MCF 10A (cell line): ENCODE measurements at places on chromosomes 2 and 18.
A peak's percentile ranks its signal among the peaks of the same experiment; 100 is the strongest.

- peak; percentile 80 for DNase-seq
- H3K27ac ChIP-seq, result peak within 1 kb of the TSS; percentile 97
- peaks cover 15% of the 10 kb centered on the region for H3K4me1 ChIP-seq
- peaks cover 9% of the 10 kb centered on the region for H3K36me3 ChIP-seq
- H3K27me3 ChIP-seq, result no peaks in the 10 kb centered on the region
- peak within 1 kb of the TSS; percentile 88 for H3K4me3 ChIP-seq
Measured at GRCh38 chr2:230326453-230327417, at the start of gene SP140L. TSS of gene SP140L (plus strand) at chr2:230327193. CDS start at chr2:230327270, 77 bp downstream.

DNA sequence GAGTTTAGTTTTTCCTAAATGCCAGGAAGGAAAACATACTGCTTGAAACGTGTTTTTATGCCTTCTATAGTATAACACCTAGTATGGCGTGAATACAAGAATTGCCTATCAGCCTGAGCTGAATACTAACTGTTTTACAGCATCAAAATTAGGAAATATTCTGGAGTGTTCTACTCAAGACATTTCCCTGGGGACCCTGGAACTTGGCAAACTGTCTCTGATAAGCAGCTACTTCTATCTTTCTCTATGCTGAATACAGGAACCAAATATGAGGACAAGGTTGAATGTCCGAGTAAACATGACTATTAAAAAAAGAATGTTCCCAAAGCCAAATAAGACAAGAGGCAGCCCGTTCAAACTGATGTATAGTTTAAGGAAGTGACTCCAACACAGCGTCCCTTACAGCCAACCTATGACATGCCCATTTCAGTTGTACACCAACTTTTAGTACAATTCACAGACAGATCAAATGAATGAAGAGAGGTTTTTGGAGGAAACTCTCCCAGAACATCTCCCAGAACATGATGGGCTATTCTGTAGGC is 951.3 kb upstream of the ACVR2A start:
- H3K4me1 ChIP-seq, result peaks cover 14% of the 10 kb centered on the region
- DNase-seq, result no peak
- H3K27me3 ChIP-seq, result no peaks in the 10 kb centered on the region
- H3K4me3 ChIP-seq, result no peak overlapping the region
- H3K36me3 ChIP-seq, result no peaks in the 10 kb centered on the region

DNA sequence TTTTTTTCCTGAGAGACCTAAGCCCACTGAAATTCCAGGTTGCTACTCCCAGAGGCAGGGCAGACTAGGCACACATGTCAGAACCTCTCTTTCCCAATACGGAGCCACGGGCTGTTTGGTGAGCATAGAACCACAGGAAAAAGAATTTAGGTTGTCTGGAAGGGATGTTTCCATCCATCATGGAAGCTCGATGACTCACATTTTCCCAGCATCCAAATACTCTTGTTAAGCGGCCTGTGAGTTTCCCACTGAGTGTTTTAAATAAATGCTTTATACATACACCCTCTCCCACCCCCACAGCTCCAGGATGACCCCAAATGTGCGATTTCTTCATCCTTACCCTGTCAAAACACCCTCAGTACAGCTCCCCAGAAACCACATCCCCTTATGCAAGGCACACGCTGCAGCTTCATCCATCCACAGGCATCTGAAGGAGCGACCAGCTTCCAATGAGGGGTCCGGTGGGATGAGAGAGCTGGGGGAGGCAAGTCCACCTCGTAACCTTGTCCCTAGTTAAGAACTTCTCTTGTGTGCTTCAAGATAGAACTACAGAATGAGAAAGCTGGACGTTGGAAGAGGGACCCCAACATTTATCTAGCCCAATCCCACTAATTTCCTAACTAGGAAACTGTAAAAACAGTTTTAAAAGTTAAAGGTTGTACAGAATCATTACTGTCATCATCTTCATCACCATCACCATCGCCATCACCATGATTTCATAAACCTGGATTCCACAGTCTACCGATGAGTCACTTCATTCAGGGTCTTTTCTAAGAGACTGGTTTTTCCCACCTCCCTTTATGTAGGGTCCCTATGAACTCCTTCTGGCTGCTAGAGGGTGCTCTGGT is 63.5 kb upstream of the FZD7 start:
- no peak overlapping the region for H3K4me3 ChIP-seq
- DNase-seq, result no peak
- no peak overlapping the region for H3K27ac ChIP-seq
- no peaks in the 10 kb centered on the region for H3K36me3 ChIP-seq

- H3K4me3 ChIP-seq, result no peak overlapping the region
- H3K4me1 ChIP-seq, result peaks cover 6% of the 10 kb centered on the region
Measured at GRCh38 chr2:240384711-240385450, 50.6 kb upstream of the GPC1 start.

DNA sequence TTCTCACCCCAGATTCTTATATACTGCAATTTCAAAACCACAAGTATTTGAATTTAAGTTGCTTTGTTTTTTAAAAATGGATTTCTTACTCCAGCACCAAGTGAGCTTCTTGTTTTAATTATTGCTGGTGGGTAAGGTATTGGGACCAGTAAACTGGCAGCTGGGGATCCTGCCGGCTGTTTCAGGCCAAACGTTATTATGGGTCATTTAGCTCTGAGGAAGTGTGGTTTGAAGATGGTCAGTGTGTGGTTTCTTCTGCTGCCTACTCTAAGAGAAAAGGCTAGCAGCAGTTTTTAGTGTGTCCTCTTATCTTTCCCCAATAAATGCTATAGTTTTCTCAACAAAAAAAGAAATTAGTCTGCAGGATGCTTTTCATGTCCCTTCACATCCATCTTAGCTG is 30.6 kb downstream of the CFAP221 start:
- no peaks in the 10 kb centered on the region for H3K36me3 ChIP-seq
- DNase-seq, result no peak
- no peak overlapping the region for H3K27ac ChIP-seq
- H3K27me3 ChIP-seq, result no peaks in the 10 kb centered on the region
- H3K4me1 ChIP-seq, result no peaks in the 10 kb centered on the region

DNA sequence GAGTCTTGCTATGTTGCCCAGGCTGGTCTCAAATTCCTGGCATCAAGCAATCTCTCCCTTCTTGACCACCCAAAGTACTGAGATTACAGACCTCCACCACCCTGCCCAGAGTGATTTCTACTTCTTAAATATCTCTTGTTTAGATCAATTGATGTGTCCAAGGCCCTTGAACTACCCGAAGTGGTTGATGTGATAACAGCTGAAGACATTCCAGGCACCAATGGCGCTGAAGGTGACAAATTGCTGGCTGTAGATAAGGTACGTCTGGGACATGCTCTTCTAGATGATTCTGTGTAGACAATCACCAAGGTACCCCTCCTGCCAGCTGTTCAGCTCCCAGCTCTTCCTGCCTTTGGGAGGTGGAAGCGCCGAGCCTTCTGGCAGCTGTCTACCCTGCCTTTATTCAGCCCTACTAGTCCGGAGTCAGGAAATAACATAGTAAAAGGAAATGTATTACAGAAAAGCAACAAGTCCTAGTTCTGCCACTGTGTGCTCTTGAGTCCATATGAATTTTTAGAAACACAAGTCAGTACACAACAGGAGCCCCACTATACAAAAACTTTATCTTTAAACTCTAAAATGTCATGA is 61.3 kb upstream of the BZW1 start:
- peaks cover 6% of the 10 kb centered on the region for H3K4me1 ChIP-seq
- H3K36me3 ChIP-seq, result peaks cover 11% of the 10 kb centered on the region
- H3K27ac ChIP-seq, result no peak overlapping the region
- H3K27me3 ChIP-seq, result no peaks in the 10 kb centered on the region
- H3K4me3 ChIP-seq, result no peak overlapping the region

- peak overlapping the region; percentile 71 for H3K27ac ChIP-seq
- no peaks in the 10 kb centered on the region for H3K36me3 ChIP-seq
- H3K27me3 ChIP-seq, result no peaks in the 10 kb centered on the region
Measured at GRCh38 chr18:48541026-48541746, 2.4 kb downstream of the CTIF start.

DNA sequence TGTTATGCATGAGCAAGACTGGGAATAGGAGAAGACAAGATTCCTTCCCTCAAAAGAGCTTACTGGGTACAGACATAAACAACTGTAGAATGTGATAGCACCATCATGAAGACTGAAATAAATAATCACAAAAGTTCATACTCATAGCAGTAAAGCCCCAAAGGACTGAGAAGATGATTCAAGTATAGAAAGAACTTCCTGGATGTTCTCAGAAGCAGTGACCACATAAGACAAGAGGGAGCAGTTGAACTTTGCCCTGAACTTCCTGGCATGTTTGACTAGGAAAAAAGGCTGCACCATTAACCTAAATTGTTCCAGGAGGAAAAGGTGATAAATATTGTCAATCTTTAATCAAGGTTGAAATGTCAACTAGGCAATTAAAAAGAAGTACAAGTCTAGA is 57.8 kb upstream of the CCDC141 start:
- DNase-seq, result no peak
- peak overlapping the region; percentile 37 for H3K27ac ChIP-seq

GRCh38 chr18:52045946-52046675 is 293.9 kb upstream of the DCC start:
- no peak for DNase-seq
- no peaks in the 10 kb centered on the region for H3K27me3 ChIP-seq
- no peaks in the 10 kb centered on the region for H3K36me3 ChIP-seq
- H3K27ac ChIP-seq, result no peak overlapping the region

GRCh38 chr18:650428-650858 is 7.0 kb upstream of the TYMS start:
- H3K27ac ChIP-seq, result no peak overlapping the region
- no peak for DNase-seq
- no peaks in the 10 kb centered on the region for H3K27me3 ChIP-seq
- no peaks in the 10 kb centered on the region for H3K4me1 ChIP-seq
- no peak overlapping the region for H3K4me3 ChIP-seq

- peak; percentile 69 for DNase-seq
- peak overlapping the region; percentile 42 for H3K27ac ChIP-seq
- H3K4me1 ChIP-seq, result peaks cover 10% of the 10 kb centered on the region
- H3K27me3 ChIP-seq, result no peaks in the 10 kb centered on the region
- H3K36me3 ChIP-seq, result peaks cover 76% of the 10 kb centered on the region
Measured at GRCh38 chr18:12811191-12811950, 72.7 kb downstream of the PTPN2 start.

DNA sequence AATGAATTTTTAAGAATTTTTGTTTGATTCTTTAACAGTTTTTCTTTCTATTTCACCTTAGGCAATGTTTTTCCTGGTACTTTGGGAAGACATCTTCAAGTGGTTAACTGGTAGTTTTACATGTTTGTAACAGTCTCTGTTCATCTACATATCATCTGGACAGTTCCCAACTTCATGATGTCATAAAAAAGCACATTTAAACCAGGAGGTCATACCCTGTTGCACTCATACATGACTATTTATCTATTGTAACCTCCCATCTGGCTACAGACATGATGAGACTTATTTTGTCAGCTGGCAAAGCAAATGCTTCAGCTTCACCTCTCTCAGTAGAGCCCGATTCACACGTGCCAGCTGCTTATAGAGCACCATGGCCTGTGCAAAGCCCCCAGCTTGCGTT is 99.8 kb upstream of the YPEL5 start:
- peaks cover 5% of the 10 kb centered on the region for H3K36me3 ChIP-seq
- H3K4me1 ChIP-seq, result no peaks in the 10 kb centered on the region
- H3K4me3 ChIP-seq, result no peak overlapping the region
- DNase-seq, result no peak
- no peak overlapping the region for H3K27ac ChIP-seq
- peaks cover 97% of the 10 kb centered on the region for H3K27me3 ChIP-seq

- no peaks in the 10 kb centered on the region for H3K27me3 ChIP-seq
- H3K36me3 ChIP-seq, result peaks cover 10% of the 10 kb centered on the region
- no peaks in the 10 kb centered on the region for H3K4me1 ChIP-seq
- DNase-seq, result no peak
- H3K27ac ChIP-seq, result no peak overlapping the region
Measured at GRCh38 chr2:15369129-15369528, 192.0 kb downstream of the NBAS start.

DNA sequence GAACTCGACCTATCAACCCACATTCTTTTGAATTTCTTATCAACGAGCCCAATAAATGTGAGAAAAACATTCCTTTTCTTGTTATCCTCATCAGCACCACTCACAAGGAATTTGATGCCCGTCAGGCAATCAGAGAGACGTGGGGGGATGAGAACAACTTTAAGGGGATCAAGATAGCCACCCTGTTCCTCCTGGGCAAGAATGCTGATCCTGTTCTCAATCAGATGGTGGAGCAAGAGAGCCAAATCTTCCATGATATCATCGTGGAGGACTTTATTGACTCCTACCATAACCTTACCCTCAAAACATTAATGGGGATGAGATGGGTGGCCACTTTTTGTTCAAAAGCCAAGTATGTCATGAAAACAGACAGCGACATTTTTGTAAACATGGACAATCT is 378.2 kb downstream of the STK39 start:
- H3K27me3 ChIP-seq, result no peaks in the 10 kb centered on the region
- no peaks in the 10 kb centered on the region for H3K4me1 ChIP-seq
- no peak overlapping the region for H3K4me3 ChIP-seq

- H3K27me3 ChIP-seq, result no peaks in the 10 kb centered on the region
- H3K36me3 ChIP-seq, result no peaks in the 10 kb centered on the region
- no peak overlapping the region for H3K27ac ChIP-seq
- H3K4me1 ChIP-seq, result peaks cover 32% of the 10 kb centered on the region
- H3K4me3 ChIP-seq, result no peak overlapping the region
Measured at GRCh38 chr2:97931118-97931857, 64.5 kb downstream of the TMEM131 start.
